ENCODE measurements at places on chromosomes 1 and 21.

GRCh38 chr1:194062962-194063361 is 876.5 kb upstream of the B3GALT2 start:
- no peak for DNase-seq

GRCh38 chr1:908661-909060 is 15.1 kb upstream of the SAMD11 start:
- DNase-seq = no peak

- DNase-seq = no peak
Observed at GRCh38 chr1:220767312-220768125, 19.2 kb upstream of the MTARC1 start.

DNA sequence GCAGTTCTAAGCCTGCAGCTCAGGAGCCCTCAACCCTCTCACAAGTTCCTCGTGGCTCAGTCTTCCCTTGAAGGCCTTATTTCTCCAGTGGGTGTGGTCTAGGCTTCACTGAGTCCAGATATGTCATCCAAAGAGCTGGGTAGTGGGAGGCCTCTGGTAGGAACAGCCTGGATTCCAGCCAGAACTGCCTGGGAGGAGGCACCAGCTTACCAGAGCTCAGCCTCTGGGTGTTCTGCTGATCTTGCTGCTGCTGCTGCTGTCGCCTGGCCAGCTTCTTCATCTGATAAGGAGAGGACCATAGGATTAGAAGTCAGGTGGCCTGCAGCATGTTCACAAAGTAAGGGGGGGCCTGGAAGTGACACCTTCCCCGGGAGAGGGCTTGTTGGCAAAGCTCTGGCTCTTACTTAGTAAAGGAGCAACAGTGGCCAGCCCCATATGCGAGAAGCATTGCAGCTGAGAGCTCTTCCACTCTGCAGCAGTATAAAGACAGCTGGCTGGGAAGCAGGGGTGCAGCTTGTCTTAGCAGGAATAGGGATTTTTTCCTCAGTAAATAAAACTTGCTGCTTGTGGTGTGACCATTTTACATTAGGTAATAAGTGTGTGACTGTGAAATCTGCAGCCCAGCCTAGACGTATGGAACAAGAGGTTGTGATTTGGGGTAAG is 148.5 kb downstream of the LMX1A start:
- no peak for DNase-seq

DNA sequence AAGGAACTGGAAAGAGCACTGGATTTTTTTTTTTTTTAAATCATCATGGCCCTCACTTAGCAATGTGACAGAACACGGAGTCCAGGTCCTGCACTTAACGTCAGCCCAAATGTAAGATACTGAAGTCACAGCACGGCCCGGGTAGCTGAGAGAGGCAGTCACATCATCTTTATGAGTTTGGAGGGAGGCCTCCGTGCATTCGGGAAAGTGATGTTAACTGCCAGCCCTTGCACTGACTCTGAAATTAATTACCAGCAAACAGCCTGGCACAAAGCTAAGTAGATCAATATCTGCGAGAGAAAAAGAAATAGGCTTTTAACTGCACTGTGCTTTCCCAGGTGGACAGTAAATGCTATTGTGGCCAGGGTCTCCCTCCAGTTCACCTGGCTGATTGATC is 109.5 kb upstream of the ADAR start:
- no peak for DNase-seq

DNA sequence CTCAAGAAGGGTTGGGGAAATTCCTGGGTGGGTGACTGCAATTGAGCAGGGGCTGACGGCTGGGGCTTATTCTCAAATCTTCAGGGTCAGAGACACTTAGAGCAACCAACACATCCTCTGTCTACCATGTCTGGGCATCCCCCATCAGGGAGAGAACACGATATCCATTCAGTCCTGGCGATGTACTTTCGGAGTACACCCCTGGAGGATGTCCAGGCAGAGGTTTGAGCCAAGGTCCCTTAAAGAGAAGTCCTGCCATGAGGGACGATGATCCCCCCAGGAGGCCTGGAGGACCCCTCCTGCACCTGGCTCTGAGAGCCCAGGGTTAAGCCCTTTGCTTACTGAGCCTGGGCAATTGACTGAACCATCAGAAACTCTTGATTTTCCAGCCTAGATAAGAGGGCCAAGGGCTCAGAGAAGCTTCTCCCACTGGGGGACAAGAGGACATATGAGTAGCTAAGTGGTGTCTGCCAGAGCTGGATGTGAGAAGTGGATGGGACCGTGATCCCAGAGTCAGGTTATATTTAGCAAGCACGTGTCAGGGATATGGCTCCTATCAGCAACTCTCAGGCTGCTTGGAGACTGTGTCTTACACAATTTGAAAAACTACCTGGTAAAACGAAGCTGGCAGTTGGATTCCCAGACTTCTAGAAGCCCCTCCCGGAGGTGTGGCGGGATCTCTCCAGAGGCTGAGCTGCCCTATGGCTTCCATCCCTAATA is 253.3 kb upstream of the VAMP3 start:
- no peak for DNase-seq

- no peak for DNase-seq
Observed at GRCh38 chr1:240941701-240942370, 329.9 kb upstream of the GREM2 start.

DNA sequence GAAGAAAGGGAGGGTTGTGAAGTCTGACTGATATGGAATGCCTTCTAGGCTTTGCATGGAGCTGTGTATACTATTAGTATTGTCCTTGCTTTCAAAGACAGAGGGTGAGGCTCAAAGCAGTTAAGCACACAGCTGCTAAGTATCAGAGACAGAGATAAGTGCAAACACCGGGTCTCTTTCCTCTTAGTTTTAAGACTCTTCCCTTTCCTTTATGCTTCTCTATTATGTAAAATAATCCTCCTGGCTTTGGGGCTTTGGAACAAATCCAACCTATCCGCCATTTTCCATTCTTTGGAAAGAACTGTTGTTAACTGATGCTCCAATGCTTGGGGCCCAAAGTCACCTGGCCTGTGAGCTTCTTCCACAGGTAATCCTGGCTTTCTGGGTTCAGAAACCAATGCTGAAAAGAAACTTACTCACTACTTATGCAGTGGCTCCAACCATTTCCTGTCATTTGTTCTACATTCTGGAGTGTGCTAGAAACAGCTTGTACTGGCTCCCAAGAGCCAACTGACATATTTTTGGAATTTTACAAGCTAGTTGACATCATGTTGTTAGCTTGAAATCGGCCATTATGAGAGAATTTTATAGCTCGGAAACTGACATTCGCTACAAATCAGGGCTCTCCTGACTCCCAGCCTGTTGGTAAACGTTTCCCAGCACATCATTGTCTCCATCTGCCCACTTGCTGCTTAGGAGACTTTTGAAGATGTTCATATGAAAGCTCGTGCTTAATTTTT is 67.5 kb downstream of the DNTTIP2 start:
- DNase-seq = no peak

- no peak for DNase-seq
Observed at GRCh38 chr1:91891454-91891853, 5.5 kb upstream of the TGFBR3 start.

- no peak for DNase-seq
Observed at GRCh38 chr1:19940486-19941205, 17.2 kb upstream of the PLA2G2E start.

- no peak for DNase-seq
Observed at GRCh38 chr1:234975941-234976860, 152.4 kb downstream of the TOMM20 start.

DNA sequence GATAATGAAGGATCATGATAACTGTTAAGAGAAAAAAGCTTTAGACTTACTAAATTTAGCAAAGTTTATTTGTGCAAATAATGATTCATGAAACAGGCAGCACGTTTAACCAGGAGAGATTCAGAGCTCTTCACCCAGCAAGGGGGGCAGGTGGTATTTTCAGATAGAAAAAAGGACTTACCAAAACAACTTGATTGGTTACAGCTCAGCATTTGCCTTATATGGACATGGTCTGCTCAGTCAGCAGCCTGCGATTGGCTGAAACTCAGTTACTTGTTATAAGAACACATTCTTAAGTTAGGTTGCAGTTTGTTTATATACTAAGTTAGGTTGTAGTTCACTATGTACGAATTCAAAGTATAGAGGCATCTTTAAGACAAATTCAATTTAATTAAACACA is 165.6 kb downstream of the DUSP10 start:
- no peak for DNase-seq

DNA sequence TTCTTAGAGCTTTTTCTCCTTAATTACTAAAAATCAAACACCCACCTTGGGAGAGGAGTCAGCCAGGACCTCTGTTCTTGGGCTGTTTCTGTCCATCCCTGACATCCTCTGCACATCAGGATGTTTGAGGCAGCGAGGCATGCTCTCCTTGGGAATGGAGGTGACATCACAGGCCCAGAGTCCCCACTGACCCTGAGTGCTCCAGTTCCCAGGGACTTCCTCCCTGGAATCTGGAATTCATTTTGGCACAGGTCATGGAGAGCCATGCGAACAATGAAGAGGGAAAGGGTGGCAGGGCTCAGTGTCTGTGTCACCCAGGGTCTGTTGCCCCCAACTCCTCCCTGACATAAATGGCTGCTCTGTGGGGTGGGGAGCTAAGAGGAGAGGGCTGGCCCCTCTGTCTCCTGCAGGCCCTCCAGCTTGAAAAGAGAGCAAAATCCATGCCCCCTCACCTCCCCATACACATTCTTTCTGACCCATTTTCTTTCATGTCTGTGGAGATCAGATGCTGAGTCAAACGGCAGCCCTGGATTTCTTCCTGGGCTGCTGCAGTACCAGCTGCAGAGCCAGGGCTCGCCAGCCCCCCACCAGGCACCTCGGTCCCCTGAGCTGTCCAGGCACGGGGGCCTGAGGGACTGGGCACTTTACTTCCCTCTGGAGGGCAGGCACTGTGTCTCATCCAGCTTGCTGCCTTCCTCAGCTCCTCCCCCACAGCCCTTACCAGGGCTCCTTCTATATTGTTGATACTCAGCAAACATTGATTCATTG is 102.0 kb downstream of the NMNAT2 start:
- no peak for DNase-seq

DNA sequence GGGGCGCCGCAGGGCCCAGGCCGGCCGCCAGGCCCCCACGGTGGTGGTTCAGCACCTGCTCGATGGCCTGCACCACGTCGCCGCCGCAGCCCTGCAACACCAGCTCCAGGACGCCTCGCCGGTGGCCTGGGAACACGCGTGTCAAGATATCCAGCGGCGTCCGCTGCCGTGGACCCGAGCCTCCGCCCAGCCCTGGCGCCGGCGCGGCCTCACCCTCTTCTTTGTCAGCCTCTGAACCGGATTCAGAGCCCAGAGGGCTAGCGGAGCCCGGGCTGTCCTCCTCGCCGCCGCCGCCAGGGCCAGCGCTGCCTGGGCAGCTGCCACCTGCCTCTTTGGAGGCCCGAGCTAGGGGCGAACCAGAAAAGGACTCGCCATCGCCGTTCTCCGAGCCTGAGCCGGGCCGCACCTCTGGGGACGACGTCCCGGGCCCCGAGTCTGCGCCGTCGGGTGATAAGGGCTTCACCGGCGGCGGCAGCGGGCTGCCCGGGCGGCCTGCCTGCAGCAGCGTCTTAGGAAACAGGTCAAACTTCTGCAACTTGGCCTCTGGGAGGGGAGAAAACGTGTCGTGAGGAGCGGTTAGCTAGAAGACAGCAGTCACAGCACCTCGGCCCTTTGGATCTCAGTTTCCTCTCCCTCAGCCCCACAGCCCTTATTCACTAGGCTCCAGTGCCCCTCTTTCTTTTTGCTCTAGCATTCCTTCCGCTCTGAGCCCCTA is 3.9 kb downstream of the DMRTA2 start:
- no peak for DNase-seq

- DNase-seq = no peak
Observed at GRCh38 chr1:163561580-163562295, 240.0 kb downstream of the NUF2 start.

GRCh38 chr1:61992257-61992656 is 202.4 kb upstream of the L1TD1 start:
- no peak for DNase-seq

DNA sequence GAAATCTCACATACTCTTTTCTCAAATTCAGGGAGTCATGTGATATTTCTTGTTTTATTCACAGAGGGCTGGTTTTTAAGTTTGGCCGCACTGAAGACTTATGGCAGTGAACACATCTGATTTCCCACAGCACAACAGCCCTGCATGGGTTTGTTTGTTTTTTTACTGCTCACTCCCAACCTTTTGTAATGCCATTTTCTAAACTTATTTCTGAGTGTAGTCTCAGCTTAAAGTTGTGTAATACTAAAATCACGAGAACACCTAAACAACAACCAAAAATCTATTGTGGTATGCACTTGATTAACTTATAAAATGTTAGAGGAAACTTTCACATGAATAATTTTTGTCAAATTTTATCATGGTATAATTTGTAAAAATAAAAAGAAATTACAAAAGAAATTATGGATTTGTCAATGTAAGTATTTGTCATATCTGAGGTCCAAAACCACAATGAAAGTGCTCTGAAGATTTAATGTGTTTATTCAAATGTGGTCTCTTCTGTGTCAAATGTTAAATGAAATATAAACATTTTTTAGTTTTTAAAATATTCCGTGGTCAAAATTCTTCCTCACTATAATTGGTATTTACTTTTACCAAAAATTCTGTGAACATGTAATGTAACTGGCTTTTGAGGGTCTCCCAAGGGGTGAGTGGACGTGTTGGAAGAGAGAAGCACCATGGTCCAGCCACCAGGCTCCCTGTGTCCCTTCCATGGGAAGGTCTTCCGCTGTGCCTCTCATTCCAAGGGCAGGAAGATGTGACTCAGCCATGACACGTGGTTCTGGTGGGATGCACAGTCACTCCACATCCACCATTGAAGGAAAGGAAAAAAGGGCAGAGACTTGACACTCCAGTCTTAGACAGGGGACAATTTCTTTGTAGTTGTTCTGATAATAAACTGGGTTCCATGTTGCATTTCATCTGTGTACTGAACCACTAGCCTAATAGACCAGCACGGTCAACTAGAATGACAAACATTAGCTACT is 22.8 kb downstream of the TMEM50A start:
- no peak for DNase-seq

DNA sequence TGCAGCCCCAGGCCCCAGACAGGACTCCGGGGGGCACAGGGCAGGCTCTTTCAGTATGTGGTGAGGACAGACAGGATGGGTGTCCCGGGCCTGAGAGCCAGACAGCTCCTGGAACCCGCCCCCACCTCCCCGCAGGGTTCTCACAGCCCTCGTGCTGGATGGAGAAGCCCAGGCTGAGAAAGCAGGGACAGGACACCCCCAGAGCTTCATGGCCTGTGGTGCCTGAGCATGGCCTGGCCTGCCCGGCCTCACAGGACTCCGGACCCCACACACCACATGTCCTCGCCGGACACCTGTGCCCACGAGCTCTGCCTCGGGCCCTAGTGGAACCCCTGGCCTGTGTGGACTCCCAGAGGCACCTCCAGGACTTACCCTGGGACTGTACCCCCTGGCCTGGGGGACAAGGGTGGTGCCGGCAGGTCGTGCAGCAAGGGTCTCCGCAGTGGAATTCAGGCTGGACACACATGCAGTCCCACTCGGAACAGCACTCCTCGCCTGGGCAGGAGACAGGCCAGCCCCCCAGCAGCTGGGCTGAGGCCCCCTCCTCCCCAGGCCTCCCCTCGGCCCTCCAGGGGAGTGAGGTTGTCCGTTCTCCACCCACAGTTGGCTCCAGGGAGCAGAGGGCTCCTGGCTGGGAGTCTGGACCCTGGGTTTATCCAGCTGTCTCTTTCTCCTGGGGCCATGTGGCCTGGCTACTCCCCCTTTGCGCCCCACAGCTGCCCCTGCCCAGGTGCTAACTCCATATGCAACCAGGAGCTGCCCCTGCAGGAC is 1.2 kb downstream of the TNFRSF18 start:
- DNase-seq = no peak

GRCh38 chr1:178652506-178653490 is 72.2 kb upstream of the RALGPS2 start:
- no peak for DNase-seq
